Sigmoid colon (tissue), 7 donors: ENCODE measurements at places on chromosomes 7 and 10. TPM values are rescaled to one million over a fixed set of nuclear protein-coding genes. Genes with fewer than 3 reads are reported as not detected.

GRCh38 chr7:84490661-84491060 lies 296.1 kb upstream of the SEMA3A start:
- peak overlapping the region; percentile 26 for H3K4me3 ChIP-seq
- H3K4me1 ChIP-seq, result no peaks in the 10 kb centered on the region
- H3K36me3 ChIP-seq, result no peaks in the 10 kb centered on the region
- DNase-seq, result no peak

GRCh38 chr10:116654816-116655215 lies 34.1 kb downstream of the PNLIPRP2 start:
- no peaks in the 10 kb centered on the region for H3K27me3 ChIP-seq
- H3K36me3 ChIP-seq, result no peaks in the 10 kb centered on the region
- no peak overlapping the region for H3K27ac ChIP-seq
- no peak overlapping the region for H3K4me3 ChIP-seq
- no peak for DNase-seq

DNA sequence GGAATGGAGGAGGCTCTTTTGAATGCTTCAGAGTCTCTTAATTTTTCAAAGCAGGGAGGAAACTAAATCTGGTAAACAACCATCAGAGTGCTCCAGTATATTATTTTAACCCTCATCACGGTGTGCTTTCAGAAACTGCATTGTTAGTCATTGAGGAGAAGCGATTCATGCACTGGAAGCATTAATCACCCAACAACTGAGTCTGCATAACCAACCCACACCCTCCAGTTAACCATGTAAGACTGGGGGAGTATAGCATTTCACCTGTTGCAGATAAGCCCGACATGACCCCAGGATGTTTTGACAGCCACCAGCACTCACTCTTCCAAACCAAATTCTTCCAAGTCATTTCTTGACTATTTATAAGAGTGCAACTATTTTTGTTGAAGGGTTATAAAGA lies 257.6 kb downstream of the GATA3 start:
- no peaks in the 10 kb centered on the region for H3K4me1 ChIP-seq
- no peak for DNase-seq
- H3K27me3 ChIP-seq, result no peaks in the 10 kb centered on the region
- no peaks in the 10 kb centered on the region for H3K36me3 ChIP-seq
- H3K4me3 ChIP-seq, result no peak overlapping the region

- no peak overlapping the region for H3K4me3 ChIP-seq
- no peaks in the 10 kb centered on the region for H3K27me3 ChIP-seq
- H3K4me1 ChIP-seq, result peaks cover 74% of the 10 kb centered on the region
- H3K27ac ChIP-seq, result peak overlapping the region; percentile 97
These were observed 3.5 kb downstream of the CTBP2 start for GRCh38 chr10:125156739-125157480.

GRCh38 chr7:17058568-17058967 lies 176.8 kb upstream of the AGR3 start:
- H3K27me3 ChIP-seq, result no peaks in the 10 kb centered on the region
- H3K4me1 ChIP-seq, result no peaks in the 10 kb centered on the region
- H3K4me3 ChIP-seq, result no peak overlapping the region
- H3K36me3 ChIP-seq, result no peaks in the 10 kb centered on the region
- no peak overlapping the region for H3K27ac ChIP-seq
- no peak for DNase-seq

- H3K36me3 ChIP-seq, result no peaks in the 10 kb centered on the region
- H3K27ac ChIP-seq, result no peak overlapping the region
- H3K4me3 ChIP-seq, result no peak overlapping the region
- H3K27me3 ChIP-seq, result no peaks in the 10 kb centered on the region
- peaks cover 13% of the 10 kb centered on the region for H3K4me1 ChIP-seq
- no peak for DNase-seq
These were observed 303.8 kb downstream of the KCNMA1 start for GRCh38 chr10:77333610-77334340.

DNA sequence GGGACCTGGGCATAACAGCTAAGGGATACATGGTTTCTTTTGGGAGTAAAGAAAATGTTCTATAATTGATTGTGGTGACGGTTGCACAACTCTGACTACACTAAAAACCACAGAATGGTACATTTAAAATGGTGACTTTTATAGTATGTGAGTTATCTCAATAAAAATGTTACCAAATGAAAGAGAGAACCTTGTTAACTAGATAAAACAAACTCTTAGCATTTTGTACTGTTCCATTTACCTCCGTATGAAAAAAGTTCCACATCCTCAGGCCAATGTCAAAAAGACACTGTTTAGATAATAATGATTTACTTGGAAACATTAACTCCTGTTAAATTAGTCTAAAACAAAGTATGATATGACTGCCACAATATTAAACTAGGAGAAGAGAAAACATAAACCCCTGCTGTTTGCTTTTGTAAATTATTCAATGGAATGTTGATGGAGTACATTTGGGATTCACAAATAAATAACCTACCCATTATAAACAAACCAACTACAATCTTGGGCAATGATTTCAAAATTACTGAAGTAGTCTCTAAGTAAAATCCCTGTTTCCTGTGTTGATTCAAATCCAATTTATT lies 60.7 kb downstream of the SMURF1 start:
- H3K4me3 ChIP-seq, result no peak overlapping the region
- H3K27ac ChIP-seq, result no peak overlapping the region
- H3K27me3 ChIP-seq, result no peaks in the 10 kb centered on the region
- DNase-seq, result no peak

GRCh38 chr10:102384606-102385429 lies 10.7 kb upstream of the NFKB2 start:
- no peaks in the 10 kb centered on the region for H3K27me3 ChIP-seq
- no peak overlapping the region for H3K27ac ChIP-seq
- H3K4me3 ChIP-seq, result no peak overlapping the region
- H3K36me3 ChIP-seq, result peaks cover 37% of the 10 kb centered on the region

GRCh38 chr7:63925626-63926460 lies 72.8 kb upstream of the ZNF722 start:
- no peaks in the 10 kb centered on the region for H3K36me3 ChIP-seq
- DNase-seq, result peak; percentile 82
- H3K4me1 ChIP-seq, result no peaks in the 10 kb centered on the region
- H3K27ac ChIP-seq, result peak overlapping the region; percentile 88
- H3K27me3 ChIP-seq, result no peaks in the 10 kb centered on the region
- H3K4me3 ChIP-seq, result peak overlapping the region; percentile 73

GRCh38 chr10:5595994-5596471 lies 70.4 kb downstream of the ASB13 start:
- H3K27me3 ChIP-seq, result no peaks in the 10 kb centered on the region
- H3K4me1 ChIP-seq, result no peaks in the 10 kb centered on the region
- no peak overlapping the region for H3K4me3 ChIP-seq
- no peak overlapping the region for H3K27ac ChIP-seq
- DNase-seq, result no peak
- H3K36me3 ChIP-seq, result no peaks in the 10 kb centered on the region

Gene CPA1
- total RNA-seq, result not detected

Gene SMC3
- 39.3 TPM for total RNA-seq

Gene PARP12
- 23.9 TPM for total RNA-seq

Gene SPDYE3
- total RNA-seq, result not detected

Gene HOXA10
- total RNA-seq, result 63.1 TPM
